ENCODE measurements at places on chromosomes 2 and 18.
A peak's percentile ranks its signal among the peaks of the same experiment; 100 is the strongest.

DNA sequence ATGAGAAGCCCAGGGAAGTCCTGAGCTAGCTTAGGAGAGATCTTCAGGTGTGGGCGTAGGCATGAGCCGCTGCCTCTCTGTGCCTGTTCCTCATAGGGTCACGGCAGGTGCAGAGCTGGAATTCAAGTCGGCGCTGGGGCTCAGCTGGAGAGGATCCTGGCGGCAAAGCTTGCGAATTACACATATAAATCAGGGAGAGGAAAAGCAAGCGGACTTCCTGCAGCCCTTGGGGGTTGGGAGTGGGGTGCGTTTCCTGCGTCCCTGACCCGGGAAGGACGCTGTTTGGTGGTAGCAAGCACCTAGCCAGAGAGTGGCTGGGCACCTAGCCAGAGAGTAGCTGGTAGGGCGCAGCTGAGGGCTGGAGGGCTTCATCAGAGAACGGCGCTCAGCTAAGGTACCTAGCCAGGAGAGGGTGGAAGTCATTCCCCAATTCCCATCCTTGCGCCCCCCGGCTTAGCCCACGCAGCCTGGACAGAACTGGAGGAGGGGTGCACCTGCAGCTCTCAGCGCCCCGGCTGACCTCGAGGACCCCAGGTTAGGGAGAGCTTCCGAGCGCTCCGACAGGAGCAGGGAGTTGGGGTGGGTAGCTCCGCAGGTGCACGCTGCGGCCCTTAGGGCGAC, 459 bp upstream of the EFR3B start:
- DNase-seq = peak; percentile 38

DNA sequence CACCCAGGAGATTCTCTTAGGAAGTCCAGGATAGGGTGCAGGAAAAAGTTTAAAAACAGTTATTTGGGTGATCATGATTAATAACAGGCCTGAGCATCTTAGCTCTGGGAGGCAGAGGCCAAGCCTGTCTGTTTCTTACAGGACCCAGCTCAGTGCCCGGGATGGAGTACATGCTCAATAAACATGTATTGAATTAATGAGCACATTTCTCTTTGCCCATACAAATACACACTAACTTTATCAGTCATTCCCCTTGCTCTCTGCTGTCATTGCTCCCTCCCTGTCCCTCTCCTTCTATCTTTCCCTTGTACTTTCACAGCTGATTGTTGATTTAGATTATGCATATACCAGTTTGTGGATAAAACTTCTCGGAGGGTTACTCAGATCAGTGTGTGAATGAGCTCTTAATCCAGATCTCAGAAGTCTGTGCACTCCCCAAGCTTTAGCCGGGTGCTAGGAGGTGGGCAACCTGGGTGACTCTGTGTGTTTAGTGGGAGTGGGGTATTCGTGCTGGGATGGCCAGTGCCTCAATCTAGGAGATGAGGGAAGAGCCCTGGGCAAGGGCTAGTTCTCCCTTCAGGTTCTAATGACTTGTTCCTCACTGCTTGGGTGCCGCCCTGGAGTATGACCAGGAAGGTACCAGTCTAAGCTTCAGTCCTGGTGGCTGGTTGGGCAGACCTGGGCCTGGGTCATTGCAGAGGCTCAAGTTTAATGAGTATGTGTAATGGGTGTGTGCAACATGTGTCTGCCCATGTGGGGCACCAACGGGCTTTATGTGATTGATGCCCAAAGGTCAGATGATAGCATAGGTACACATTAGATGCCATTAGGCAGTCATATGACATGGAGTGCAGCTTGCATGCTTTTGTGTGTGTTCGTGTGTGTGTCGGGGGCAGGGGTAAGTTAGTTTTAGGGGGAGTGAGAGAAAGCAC, 10.6 kb downstream of the EMX1 start:
- DNase-seq = no peak

DNA sequence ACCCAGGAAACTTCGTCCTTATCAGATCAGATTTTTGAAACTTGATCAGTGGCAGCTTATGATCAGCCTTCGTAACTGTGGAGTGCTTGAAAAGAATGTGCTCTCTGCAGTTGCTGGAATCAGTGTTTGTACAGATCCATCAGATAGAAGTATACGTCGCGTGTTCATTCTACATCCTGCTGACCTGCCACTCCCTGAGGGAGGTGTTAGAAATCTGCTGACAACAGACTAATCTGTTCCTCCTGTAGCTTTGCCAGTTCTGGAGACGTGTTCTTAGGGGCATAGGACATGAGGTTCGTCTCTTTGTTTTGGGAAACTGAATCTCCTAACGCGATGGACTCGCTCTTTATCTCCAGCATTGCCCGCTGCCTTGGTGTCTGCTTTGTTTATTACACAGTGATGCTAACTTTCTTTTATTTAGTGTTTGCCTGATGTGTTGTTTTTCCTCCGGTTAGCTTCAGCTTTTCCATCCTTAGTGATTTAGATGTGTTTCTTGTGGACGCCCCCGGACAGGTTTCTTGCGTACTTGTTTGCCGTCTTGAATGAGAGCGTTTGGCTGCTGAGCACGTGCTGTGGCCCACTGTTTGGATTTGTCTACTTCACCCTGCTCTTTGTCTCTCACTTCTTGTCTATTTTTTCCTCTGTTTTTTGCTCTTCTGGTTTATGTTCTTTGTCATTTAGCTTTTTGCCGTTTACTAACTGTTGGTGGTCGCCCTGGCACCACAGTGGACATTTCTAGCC, 17.4 kb upstream of the GAL3ST2 start:
- no peak for DNase-seq

- no peak for DNase-seq
Observed at GRCh38 chr2:14285812-14286211, 346.7 kb upstream of the LRATD1 start.

DNA sequence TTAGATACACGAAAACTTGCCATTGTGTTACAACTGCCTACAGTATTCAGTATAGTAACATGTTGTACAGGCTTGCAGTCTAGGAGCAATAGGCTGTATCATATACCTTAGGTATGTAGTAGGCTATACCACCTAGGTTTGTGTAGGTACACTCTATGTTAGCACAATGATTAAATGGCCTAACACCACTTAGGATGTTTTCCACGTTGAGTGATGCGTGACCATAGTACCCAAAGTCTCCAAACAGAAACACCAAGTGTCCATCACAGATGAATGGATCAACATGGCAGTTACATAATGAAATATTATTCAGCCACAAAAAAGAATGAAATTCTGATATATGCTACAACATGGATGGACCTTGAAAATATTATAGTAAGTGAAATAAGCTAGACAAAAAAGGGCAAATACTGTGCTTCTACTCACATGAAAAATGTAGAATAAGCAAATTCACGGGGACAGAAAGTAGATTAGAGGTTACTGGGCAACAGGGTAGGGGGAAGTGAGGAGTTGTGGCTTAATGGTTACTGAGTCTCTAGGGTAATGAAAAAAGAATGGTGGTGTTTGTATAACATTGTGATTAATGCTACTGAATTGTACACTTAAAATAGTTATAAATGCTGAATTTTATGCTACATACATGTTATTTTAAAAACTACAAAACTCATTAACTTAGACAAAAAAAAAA, 62.6 kb downstream of the TMEM131 start:
- DNase-seq = peak; percentile 18

- no peak for DNase-seq
Observed at GRCh38 chr2:20635113-20635510, 15.8 kb downstream of the HS1BP3 start.

DNA sequence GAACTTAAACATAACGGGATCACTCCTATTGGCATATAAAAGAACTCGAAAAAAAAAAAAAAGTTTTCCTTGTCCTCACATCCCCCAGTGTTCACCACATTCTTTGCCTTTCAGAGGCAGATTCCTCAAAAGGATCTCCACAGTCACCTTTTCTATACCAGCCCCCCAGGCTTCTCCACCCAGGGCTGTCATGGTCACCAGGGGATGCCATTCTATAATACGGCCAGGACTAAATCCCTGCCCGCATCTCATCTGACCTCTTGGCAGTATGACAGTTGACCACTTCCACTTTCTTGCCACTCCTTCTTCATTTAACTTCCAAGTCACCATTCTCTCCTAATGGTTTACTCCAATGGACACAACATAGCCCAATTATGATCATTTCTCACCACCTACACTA, 29.3 kb downstream of the SOS1 start:
- peak; percentile 37 for DNase-seq

Measured in inflammatory macrophage treated with lipopolysaccharide for 4 hours (primary cell).